D341Med (cell line): ENCODE measurements at places on chromosomes 12 and 14.

- DNase-seq = no peak
Observed at GRCh38 chr12:89244536-89244935, 107.8 kb downstream of the DUSP6 start.

DNA sequence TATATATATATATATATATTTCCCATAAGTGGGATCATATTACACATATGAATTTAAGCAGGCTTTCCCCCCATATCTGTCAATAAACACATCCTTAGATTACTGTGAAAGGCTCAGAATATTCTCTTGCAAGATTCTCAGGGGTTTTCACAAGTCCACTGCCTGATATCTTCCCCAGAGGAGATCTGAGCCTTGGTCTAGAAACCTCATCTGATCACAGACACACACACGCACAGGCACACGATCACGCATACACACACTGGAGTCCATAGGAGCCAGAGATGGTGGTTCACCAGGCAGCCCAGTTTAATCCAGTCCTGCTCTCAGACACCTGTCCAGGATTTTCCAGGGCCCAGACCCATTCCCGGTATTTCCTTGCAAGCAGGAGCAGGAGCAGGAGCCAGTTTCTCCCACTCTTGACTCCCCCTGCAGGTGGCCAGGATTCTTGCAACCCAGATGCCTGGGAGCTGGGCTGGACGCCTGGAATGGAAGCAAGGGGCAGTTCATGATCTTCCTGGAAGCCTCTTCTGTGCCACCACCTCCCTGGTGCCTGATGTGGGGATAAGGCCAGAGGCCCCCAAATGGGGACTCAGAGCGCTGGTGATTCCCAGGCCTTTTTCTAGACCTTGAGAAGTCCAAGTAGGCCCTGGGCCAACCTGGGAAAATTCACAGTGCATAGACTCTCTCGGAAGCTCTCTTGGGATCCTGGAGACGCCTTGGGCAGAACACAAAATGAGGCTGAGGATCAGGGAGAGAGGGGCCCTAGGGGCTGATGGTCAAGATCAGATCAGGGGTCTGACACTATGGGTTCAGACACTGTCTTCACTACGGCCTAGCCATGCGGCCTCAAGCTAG, 16.5 kb upstream of the KRT78 start:
- DNase-seq = peak; percentile 87

DNA sequence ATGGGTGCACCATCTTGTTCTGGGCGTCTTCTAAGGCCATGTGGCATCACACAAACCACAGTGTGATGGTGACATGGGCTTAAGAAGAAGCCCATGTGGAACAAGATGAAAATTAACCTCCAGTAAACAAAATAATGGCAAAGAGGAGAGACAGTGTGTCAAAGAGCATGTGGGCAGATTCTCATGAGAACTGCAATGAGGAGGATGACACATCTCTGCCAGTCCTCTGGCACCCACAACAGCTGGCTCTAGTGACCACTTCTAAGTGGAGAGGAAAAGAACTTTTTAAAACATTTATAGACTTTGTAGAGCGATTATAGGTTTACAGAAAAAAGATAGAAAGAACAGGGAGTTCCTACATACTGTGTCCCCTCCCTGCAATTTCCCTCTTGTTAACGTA, 401.4 kb downstream of the ATP23 start:
- no peak for DNase-seq

GRCh38 chr14:75306927-75307699, 28.5 kb downstream of the FOS start:
- peak; percentile 58 for DNase-seq

DNA sequence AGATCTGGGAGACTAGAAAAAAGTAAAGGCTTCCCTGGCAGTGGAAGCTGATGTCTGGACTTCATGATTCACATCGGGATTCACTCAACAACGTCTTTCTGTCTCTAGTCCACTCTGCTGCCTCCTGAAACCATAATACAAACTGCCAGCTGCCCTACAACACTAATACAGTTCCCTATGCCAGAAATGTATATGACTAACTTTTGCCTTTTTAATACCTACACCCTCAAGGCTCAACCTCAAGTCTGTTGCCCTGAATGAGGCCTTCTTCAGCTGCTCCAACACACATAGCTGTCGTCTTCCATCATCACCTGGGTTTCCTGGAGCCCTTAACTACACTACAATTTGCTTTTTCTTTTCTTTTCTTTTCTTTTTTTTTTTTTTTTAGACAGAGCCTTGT, 182.7 kb upstream of the BCL2L14 start:
- DNase-seq = no peak

DNA sequence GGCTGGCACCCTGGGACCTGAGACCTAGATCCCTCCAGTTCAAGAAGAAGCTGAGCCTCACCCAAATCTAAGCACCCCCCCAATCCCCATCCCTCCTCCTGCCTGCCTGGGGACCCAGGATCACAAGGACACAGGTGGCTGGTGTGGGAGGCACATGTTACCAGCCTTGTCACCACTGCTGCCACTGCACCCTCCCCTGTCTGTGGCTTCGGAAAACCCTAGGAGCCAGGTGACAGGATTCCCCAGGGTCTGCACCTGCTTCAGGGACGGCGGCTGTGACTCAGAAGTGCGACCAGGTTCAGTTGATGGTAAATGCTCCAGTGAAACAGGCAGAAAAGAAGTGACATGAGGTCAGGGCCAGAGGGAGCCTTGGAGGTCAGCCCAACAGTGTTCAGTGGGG, 62.8 kb upstream of the FAM222A start:
- no peak for DNase-seq
